A673 (cell line): ENCODE measurements at places on chromosomes 4 and X.

- no peak for DNase-seq
These were observed 50.8 kb upstream of the HOPX start for GRCh38 chr4:56731857-56732256.

DNA sequence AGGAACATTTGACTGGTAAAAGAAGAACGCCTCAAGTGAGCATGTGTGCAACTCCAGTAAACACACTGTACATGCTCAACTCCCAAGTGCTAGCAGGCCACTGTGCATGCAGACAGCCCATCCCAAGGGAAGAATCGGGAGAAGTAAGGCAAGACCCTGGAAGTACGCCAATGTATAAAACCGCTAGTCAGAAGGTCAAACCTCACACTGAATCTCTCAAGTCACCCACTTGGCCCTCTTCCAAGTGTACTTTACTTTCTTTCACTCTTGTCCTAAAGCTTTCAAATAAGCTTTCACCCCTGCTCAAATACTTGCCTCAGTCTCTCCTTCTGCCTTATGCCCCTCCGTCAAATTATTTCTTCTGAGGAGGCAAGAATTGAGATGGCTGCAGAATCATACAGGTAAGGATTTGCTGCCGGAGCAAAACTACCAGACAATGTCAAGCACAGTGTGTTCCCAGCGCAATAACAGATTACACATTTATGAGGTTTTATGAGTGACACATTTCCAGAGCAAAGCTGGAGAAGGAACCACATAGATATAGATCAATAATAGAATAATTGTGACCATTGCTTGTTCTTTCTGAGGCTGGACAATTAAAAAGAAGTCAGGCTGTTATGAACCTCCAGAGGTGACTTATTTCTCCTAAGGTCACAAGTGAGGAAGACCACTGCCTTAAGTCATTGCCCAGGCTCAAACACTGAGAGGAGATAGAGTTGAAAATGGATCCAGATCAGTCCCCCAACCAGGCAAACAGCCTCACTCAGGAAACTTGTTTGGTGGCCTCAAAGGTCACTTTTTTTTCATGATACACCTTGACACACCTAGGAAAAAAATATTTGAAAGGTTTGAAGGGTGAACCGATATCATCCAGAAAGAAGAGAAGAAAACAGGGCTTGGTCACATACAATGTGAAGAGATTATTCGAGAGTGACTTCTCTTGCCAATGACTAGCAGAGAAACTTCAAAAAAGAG is 26.3 kb downstream of the CXCL1 start:
- no peak for DNase-seq

DNA sequence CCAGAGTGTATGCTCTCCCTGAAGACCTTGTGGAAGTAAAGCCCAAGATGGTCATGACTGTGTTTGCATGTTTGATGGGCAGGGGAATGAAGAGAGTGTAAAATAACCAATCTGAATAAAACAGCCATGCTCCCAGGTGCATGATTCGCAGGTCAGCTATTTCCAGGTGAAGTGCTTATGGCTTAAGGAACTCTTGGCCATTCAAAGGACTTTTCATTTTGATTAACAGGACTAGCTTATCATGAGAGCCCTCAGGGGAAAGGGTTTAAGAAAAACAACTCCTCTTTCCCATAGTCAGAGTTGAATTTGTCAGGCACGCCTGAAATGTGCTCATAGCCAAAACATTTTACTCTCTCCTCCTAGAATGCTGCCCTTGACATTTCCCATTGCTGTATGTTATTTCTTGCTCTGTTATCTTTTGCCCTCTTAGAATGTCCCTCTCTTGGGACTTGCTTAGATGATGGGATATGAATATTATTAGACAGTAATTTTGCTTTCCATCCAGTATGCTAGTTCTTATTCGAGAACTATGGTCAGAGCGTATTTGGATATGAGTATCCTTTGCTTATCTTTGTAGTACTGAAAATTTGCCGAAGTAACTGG is 88.6 kb downstream of the PLS3 start:
- DNase-seq: no peak

GRCh38 chr4:152988721-152989553 is 52.8 kb downstream of the FHDC1 start:
- DNase-seq: no peak

GRCh38 chrX:46653482-46653881 is 79.9 kb downstream of the CHST7 start:
- DNase-seq: peak; percentile 41

- DNase-seq: no peak
These were observed 3.8 kb upstream of the ZCCHC4 start for GRCh38 chr4:25308761-25309160.

DNA sequence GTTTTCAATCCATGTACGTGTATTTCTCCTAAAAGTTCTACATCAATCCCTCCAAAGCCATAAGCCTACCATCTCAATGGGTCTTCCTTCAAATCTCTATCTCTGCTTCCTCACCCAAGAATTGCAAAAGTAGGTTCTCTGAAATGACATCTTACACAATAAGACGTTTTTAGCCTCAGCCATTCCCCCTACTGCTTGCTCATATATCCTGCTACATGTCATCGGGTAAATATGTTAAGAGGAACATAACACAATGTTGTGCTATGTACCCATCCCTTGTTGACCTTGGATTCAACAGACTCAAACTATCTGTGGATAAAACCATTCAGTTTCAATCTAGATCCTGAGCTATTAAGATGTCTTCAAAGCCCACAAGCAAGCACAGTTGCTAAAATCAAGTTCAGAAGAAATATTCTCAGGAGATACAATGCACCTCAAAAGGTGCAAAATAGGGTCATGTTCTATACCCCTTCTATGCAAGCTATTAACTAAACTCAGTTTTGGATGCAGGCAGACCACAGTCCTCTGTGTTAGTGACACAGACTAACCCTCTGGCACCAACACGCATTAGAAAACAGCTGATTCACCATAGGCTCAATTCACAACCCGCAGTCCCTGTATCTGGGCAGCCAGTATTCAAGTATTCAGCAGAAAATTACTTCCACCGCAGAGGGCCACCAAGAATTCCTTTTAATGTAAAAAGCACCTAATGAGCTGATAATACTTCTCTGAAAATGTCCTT is 56.8 kb downstream of the CD99L2 start:
- DNase-seq: no peak

GRCh38 chr4:26802790-26803189 is 57.9 kb upstream of the STIM2 start:
- peak; percentile 79 for DNase-seq

GRCh38 chrX:1466971-1467561 is 14.4 kb upstream of the ASMTL start:
- no peak for DNase-seq

DNA sequence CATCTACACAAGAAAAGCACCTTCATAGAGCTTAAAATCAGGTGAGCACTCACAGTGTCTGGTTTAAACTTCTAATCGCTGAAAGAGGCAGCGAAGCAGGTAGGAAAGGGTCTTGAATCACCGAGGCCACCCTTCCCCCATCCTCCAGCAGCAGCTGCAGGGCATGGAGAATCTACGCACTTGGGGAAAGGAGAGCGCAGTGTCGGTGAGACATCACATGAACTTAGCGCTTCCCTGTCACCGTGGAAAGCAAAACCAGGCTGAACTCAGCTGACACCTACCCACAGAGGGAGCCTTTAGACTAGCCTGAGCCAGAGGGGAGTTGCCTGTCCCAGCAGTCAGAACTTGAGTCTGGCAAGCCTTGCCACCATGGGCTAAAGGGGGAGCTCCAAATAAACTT is 197.2 kb upstream of the ZFP42 start:
- no peak for DNase-seq

DNA sequence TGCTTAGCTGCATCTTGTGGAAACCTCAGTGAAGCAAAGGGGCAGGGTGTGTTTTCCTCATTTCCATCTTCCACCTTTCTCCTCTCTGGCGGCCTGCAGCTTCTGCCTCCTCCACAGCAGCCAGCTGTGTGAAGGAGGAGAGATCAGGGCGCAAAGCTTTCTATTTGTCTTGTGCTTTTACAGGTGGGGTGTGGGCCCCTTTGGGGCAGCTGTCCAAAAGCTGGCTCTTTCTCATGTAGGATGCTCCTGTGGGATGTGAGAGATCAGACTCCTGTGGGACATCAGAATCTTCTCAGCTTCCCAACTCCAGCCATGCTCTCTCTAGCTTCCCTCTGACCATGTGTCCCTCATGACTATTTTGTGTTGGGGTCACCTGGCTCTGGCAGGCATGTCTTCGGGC is 227.1 kb downstream of the MID1 start:
- no peak for DNase-seq

DNA sequence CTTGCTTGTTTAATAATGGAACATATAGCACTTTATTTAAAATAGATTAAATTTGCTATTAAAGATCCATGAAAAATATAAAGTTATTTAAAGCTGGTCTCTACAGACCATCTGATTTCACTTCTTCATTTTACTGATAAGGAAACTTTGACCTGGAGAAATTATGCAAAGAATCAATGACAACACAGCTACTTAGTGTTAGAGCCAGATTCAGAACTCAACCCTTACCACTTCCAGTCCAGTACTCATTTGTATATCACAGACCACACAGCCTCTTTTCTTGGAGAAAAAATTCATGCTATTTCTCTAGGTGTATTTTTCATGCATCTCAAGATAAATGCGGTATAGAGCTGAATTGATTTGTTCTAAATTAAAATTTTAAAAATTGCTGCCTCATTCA is 34.0 kb downstream of the WDFY3 start:
- DNase-seq: no peak

- peak; percentile 76 for DNase-seq
These were observed 206.3 kb downstream of the SLC7A11 start for GRCh38 chr4:138035781-138036258.

- no peak for DNase-seq
These were observed 94.7 kb upstream of the HPF1 start for GRCh38 chr4:169852481-169852880.

DNA sequence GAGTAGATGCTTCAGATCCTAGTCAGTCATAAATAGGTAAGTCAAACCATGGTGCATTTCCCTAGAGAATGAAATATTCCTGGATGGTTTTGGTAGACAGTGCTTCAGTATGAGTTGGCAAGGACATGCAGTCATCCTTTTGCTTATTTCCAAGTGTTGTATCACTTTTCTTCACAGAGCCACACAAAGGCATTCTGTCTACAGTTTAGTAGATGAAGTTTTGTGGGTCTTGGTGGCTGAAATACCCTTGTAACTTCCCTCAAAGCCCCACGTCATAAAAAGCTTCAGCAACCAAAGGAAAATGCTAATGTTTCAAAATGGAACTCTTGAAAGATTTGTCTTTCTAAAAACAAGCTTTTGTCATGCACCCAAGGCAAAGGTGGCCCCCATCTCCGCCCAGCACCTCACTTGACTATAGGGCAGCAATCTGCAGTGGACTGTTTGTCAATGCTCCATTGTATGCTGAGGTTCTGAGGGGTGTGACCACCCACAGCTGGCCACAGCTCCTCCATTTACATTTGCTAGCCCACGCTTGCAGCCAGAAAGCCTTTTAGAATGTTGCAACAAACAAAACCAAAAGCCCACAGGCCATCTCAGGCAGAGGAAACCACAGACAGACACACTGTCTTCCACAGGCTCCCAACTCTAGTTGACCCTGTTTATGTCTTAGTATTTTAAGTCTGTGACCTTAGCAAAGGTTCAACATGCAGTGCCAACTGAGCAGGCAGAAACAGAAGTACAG is 87.1 kb upstream of the FAM9C start:
- DNase-seq: no peak

GRCh38 chrX:117274965-117275364 is 812.2 kb upstream of the CT83 start:
- no peak for DNase-seq

- DNase-seq: no peak
These were observed 95.8 kb downstream of the MID1 start for GRCh38 chrX:10524578-10524977.

GRCh38 chrX:19629541-19629940 is 114.2 kb upstream of the MAP3K15 start:
- DNase-seq: no peak

GRCh38 chrX:132749406-132749805 is 209.0 kb downstream of the HS6ST2 start:
- no peak for DNase-seq

GRCh38 chr4:187996502-187997177 is 1.1 kb downstream of the ZFP42 start:
- DNase-seq: no peak

DNA sequence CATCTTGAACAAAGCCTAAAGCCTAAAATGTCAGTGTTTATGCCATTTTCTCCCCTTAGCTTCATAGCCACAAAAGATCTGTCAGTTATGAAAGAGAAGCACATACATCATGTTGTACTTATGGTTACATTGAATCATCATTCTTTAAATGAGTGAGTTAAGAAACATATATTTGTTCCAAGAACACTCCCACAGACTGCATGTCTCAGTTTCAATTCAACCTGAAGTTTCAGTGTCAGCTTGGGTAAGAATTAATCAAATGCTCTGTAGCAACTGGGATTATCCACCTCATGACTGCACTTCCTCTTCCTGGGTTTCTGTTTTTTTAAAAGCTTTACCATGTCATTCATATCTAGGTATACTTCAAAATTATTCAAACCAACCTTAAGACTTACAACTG is 3.9 kb upstream of the TMPRSS11B start:
- DNase-seq: no peak

- no peak for DNase-seq
These were observed 129.2 kb downstream of the FAM53A start for GRCh38 chr4:1554876-1555265.

DNA sequence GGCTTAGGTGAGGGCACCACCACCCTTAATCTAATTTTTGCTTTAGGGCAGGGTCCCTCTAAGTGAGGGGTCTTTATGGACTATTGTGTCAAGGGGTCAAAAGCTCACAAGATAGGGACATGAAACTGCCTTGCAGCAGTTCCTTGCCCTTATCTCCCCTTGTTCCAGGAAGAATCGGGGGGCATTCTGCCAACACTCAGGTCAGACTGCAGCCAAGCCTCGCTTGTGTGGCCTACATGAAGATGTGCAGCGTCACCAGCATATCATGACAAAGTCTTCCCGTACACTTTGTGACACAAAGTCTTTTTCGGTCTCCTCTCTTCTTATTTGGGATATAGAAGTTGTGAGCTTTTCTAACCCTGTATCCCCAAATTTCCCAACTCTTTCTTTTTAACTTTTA is 17.5 kb upstream of the USP9X start:
- no peak for DNase-seq

DNA sequence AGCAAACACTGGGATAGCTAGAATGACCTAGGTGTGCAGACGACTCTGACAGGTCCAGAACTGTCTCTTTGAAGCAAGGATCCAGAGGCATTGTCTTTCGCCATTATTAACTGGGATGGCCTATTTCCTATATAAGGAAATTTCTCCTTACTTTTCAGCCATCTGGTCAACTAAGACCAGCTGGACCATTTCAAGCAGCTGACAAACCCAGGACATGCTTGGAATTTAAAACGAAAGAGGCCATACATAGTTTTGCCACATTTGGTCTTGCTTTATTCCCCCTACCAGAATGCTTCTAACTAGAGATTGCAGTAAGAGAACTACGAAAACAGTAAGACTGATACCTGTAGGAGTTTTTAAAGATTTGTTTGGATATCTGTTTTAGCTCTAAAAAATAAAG is 87.0 kb downstream of the GLRA2 start:
- DNase-seq: no peak
